ENCODE measurements at places on chromosomes 6 and 20.

- DNase-seq: no peak
Observed at GRCh38 chr20:59221049-59221706, 57.6 kb downstream of the ZNF831 start.

GRCh38 chr20:22548040-22548439, 36.3 kb downstream of the FOXA2 start:
- DNase-seq: no peak

GRCh38 chr6:156557251-156557910, 219.8 kb upstream of the ARID1B start:
- DNase-seq: no peak

DNA sequence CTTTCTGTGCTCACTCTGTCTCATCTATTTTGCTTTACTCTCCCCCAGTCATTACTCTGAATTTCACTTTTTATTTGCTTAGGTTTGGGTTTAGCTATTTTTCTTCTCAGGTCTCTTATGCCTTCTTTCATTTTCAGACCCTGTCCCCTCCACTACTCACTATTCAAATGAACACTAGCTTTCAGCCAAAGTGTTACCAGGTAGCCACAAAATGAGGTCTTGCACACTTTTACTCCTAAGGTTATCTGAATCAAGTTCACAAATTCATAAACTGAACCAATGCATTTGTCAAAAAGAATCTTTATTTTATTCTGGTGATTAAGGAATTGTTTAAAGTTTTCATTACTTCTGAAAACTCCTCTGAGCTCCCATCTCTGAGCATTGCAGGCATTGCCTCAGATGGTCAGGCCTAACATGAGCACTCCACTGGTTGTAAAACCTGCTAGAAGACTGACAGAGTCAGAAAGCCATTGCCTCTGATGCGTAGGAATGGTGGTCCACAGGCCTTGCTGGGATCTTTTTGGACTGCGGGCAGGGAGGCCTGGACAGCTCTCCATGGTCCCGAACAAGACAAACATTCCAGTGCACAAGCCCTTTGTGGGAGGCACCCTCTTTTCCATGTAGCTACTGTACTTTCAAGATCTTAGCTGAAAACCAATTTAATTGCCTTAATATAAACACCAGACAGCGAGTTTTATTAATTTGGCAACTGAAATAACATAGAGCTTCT, 48.5 kb downstream of the FYN start:
- DNase-seq: no peak
